Activated CD4-positive, CD25-positive, alpha-beta regulatory T cell (primary cell): ENCODE measurements at places on chromosomes 1 and 21.

GRCh38 chr1:212232090-212232489 is 53.1 kb upstream of the PPP2R5A start:
- no peak for DNase-seq

- no peak for DNase-seq
These were observed 10.5 kb upstream of the PLCH2 start for GRCh38 chr1:2465371-2466269.

DNA sequence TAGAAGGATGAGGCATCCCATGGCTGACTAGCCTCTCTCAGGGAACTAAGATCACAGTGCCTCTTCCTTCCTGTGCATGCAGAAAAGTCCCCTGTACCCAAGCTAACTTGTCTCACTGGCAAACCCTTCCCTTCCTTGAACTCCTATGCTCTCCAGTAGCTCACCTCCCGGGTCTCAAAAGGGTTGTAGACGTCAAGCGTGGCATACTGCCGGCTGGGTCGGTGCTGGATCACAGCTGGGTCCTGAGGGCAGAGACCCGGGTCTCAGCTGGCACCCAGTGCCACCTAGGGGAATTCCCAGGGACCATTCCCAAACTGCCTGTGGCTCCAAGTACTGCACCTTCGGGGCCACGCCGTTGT is 688 bp downstream of the SCAMP3 start:
- no peak for DNase-seq

DNA sequence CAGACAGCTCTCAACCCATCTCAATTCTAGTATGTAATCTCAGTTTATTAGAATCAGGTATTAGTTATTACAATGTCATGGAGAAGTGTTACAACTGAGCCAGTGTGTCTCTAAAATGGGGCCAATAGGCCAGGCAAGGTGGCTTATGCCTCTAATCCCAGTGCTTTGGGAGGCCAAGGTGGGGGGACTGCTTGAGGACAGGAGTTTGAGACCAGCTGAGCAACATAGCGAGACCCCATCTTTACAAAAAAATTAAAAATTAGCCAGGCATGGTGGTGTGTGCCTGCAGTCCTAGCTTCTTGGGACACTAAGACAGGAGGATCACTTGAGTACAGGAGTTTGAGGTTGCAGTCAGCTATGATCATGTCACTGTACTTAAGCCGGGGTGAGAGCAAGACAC is 104.9 kb downstream of the BCAR3 start:
- no peak for DNase-seq

DNA sequence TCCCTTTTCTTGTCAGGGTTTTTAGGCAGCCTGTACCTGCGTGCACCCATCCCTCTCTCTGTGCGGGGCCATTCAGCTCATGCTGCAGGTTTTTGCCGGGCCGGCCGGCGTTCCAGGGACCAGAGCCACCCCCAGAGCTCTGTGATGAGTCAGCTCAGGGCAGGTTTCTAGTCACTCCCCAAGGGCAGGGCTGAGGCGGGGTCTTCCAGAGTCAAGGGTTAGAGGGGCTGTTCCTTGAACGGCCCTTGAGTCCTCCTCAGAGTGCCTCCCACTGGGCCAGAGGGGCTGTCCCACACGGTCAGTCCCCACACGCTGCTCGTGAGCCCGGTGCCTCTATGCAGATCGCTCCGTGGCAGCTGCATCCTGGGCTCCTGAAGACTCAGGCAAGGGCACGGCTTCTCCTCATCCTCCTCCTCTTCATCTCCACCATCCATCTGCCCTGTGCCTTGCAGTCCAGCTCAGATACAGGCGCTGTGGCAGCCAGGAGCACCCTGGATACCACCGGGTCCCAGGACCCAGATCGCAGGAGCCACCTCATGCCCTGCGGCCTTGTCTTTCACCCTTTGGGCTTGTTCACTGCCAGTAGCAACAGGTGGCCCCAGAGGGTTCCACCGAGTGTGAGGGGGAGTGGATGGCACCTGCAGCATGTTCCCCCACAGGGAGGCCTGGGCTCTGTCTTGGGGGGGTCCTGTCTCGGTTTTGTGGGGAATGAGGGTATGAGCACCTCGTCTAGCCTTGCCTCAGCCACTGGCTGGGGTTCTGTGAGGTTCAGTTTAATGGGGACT is 17.4 kb downstream of the SLX9 start:
- no peak for DNase-seq

GRCh38 chr1:112312315-112312714 is 83.7 kb upstream of the CTTNBP2NL start:
- DNase-seq = no peak

DNA sequence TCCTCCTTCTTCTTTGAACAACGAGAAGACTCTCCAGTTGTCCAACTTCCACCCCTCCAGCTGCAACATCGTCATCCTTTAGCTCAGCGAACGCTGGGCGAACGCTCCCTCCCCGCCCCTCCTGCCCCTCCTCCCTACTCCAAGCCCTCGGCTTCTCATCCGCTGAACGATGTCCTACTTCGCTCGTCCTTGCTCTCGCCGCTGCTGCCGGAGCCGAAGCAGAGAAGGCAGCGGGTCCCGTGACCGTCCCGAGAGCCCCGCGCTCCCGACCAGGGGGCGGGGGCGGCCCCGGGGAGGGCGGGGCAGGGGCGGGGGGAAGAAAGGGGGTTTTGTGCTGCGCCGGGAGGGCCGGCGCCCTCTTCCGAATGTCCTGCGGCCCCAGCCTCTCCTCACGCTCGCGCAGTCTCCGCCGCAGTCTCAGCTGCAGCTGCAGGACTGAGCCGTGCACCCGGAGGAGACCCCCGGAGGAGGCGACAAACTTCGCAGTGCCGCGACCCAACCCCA is at the start of gene BCAN:
Gene BCAN, plus strand, starts transcription at position 357 of the 504 bp plus-strand sequence. CDS start 3,938 bp downstream, outside the sequence.
- DNase-seq = no peak

DNA sequence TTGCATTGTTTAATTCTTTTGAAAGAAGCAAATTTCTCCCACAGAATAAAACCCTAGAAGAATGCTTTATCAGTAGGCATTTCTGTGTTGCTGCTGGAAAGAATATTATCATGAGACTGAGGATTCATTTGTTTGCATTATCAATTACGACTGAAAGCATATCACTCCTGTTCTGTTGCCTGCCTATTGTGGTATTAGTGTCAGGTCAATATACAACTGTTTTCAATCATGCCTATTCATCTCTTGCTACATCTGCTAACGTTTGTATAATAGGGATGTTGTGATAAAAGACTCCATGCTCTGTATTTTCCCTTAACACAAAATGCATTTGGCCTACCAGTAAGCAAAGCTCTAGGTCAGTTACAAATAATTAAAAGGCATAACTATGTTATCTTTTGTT is 221.5 kb downstream of the PTPRC start:
- DNase-seq = no peak

GRCh38 chr21:25859235-25859929 is 124.6 kb downstream of the GABPA start:
- no peak for DNase-seq

DNA sequence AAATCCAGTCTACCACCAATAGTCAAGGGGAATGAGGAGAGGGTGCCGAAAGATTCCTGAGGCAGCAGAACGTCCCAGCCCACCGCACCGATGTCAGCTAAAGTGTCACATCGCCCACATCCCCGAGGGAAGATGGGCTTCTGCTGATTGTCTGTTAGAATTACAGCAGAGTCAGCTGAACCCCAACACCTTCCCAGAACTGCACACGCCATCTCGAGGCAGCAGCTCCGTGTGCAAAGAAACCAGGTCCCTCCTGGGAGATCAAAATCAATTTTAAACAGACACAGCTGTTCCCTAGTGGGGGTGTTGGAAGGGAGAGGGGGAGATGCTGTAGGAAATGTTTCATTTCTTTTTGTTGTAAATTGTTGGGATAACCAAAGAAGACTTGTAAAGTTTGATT is 12.8 kb upstream of the KAZN start:
- DNase-seq = no peak

- no peak for DNase-seq
These were observed 21.7 kb upstream of the LSS start for GRCh38 chr21:46250146-46250725.

DNA sequence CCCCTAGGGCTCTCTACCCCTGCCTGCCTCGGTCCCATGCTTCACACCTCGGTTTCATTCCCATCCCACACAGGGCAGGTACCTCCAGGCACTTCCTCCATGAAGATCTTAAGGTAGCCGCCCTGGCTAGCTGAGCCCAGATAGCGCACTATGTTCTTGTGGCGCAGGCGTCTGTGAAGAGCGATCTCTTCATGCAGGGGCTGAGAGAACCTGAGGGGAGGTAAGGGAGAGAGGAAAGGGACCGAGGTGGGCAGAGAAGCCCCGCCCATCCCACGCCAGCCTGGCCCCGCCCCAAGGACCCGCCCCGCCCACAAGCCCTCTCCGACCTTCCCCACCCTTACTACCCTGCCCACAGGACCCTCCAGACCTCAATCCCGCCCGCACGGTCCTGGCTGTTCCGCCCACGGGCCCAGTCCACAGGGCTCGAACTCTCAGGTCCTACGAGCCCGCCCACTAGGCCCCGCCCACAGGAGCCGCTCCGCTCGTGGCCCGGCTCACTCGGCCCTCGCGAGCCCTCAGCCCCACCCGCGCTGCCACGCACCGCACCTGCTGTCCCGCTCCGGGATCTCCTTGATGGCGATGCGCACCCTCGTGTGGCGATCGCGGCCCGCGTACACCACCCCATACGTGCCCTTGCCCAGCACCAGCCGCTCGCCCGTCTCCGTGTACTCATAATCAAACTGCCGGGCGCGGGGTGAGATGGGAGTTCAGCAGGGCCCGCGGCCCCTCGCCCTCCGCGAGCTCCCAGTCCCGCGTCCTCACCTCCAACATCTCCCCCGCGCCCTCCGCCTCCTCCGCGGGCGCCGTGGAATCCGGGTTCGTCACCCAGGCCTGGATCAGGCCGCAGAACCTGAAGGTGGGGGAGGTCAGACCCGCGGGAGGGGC is 6.4 kb downstream of the MAP3K6 start:
- DNase-seq = no peak

- DNase-seq = no peak
These were observed 13.2 kb downstream of the SLX9 start for GRCh38 chr21:44952929-44953627.

GRCh38 chr1:9410737-9411297 is 118.1 kb downstream of the SPSB1 start:
- DNase-seq = no peak

- no peak for DNase-seq
These were observed 769.0 kb downstream of the BRINP3 start for GRCh38 chr1:189708674-189709073.

- no peak for DNase-seq
These were observed 34.0 kb downstream of the TBCE start for GRCh38 chr1:235401251-235401650.

- no peak for DNase-seq
These were observed 80.3 kb downstream of the RNF220 start for GRCh38 chr1:44485229-44485933.

- no peak for DNase-seq
These were observed 4.7 kb upstream of the CD55 start for GRCh38 chr1:207316622-207317391.

DNA sequence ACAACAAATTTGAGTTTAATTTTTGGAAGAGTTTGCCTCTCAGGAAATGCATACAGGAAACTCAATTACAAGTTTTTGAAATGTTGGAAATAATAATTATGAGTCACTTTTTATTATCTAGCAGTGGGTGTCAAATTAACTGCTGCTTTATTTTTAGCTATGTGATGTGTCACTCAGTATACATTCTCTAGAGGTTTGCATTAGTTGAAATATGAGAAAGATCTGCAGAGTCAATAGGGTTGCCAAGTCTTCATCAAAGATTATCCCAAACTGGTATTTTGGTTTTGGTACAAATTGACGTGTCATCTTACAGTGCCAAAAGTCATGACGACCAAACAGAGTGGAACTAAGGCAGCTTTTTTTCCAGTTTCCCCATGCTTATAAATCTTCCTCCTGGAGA is 54.3 kb upstream of the DIPK1A start:
- no peak for DNase-seq

GRCh38 chr1:75811211-75811981 is 14.7 kb downstream of the MSH4 start:
- DNase-seq = no peak

GRCh38 chr1:108703939-108704338 is 8.8 kb upstream of the FNDC7 start:
- DNase-seq = no peak

DNA sequence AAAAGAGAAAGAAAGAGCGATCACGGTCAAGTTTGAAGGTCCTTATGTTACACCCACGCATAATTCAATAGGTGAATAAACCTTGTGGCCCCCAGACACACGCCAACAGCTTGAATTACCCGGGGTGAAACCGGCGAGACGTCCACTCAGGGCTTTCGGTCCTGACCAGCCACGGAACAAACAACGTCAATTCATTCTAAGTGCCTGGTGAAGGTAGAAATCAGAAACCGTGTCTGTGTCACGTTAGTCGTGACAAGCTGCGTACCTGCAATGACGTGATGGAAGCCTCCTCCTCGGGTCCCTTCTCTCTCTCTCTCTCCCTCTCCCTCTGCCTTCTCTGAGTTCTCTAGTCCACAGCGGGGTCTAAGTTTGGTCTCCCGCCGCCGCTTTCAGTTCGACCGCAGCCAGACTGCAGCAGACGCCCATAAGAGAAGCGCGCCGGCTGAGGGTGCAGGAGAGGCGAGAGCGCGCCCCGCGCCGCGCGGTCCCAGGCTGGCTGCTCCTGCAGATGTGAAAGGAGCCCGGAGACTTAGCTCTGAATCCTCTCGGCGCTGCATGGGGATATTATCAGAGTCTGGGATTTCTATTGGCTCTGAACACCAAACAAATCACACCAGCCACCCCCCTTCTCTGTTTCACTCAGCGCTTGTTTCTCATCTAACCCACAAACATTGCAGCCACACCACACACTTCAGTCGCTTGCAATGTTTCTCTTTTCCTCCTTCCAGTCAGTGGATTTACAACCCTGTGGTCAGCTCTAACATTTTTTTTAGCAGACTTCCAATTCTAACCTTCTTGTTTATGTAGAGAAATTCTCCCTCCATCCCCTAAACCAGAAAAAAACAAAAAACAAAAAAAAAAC is at the start of gene GREM2:
Gene GREM2, minus strand, starts transcription at position 537 of the 862 bp plus-strand sequence. CDS start 118,680 bp downstream, outside the sequence.
- no peak for DNase-seq

DNA sequence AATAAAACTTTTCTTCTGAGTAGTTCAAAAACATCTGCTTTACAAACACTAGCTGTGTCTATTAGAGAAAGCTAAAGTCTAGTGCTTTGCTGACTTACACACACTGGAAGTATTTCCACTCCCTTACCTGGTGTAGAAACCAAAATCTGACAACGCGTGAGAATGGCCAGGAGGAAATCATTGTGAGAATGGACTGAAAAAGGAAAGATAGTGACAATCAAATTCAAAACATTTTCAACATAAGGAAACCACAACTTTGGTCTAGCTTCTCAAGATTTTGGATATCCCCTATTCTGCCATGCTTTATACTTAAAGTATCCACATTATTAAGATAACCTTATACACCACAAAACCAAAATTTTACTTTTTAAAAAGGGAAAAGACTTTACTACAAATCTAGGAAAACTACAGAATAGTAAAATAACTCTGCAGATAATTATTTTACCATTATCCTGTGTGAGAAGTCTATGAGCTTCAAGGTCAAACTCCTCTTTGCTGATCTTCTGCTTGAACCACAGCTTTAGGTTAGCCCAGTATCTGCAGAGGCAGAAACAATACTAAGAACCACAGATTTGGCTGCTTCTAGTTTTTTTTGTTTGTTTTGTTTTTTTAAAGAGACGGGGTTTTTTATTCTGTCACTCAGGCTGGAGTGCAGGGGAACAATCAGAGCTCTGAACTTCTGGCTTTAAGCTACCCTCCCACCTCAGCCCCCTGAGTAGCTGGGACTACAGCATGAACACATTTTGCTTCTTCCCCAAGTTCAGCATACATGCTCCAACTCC is 6.6 kb downstream of the TADA1 start:
- no peak for DNase-seq

GRCh38 chr1:95028954-95029353 is 43.8 kb downstream of the ALG14 start:
- no peak for DNase-seq

- DNase-seq = no peak
These were observed 101.8 kb downstream of the NFIA start for GRCh38 chr1:61184040-61184713.

- no peak for DNase-seq
These were observed 71.1 kb upstream of the CD34 start for GRCh38 chr1:207981976-207982375.
